CD4-positive, CD25-positive, alpha-beta regulatory T cell (primary cell): ENCODE measurements at places on chromosomes 12 and 14. TPM values are rescaled to one million over a fixed set of nuclear protein-coding genes. Genes with fewer than 3 reads are reported as not detected.

Gene BCL2L14
- 6.8 TPM for total RNA-seq

Gene SOAT2
- total RNA-seq: 0.37 TPM

Gene KIF26A
- 0.07 TPM for total RNA-seq

DNA sequence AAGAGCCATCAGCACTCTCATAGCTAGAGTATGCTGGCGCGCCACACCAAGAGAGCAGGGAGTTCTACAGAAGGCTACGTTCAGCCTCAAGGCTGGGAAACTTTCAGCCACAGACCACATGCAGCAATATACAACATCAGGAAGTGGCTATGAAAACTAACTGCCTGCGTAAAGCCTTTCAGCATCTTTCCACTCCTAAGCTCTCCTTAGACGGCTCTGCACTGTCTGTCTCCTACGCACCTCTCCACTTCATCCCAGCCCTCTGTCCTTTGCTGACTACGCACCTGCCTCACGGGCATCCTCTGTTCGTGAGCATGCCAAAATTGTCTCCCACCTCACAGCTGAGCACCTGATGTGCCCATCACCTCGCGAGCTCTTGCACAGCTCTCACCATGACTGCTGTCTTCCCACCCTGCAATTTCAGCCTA lies 9.7 kb downstream of the MPHOSPH9 start:
- peak; percentile 14 for DNase-seq

- peak; percentile 35 for DNase-seq
These were observed 5.5 kb downstream of the CEP170B start for GRCh38 chr14:104870368-104871144.

GRCh38 chr12:6570264-6570887 lies 2.3 kb upstream of the NOP2 start:
- DNase-seq: peak; percentile 56

DNA sequence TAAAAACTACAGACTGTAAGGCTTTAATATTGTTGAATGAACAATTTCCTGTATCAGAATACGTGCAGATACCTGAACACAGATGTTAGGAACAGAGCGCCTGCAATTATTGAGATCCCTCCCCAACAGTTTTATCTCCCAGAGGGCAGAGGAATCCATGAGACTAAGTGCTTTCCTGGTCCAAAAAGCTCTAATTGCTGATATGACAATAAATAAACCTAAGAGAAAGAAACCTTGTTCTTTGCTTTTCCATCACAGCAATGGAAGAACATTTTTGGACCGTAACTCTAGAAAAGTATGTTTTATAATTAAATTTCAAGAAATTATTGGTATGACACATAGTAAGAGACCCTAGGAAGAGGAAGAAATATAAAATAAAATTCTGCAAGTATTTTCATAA lies 13.0 kb upstream of the KRT83 start:
- DNase-seq: no peak
